ENCODE measurements at places on chromosomes 7 and 10.

GRCh38 chr7:114662002-114662677, 247.5 kb downstream of the FOXP2 start:
- DNase-seq, result no peak

DNA sequence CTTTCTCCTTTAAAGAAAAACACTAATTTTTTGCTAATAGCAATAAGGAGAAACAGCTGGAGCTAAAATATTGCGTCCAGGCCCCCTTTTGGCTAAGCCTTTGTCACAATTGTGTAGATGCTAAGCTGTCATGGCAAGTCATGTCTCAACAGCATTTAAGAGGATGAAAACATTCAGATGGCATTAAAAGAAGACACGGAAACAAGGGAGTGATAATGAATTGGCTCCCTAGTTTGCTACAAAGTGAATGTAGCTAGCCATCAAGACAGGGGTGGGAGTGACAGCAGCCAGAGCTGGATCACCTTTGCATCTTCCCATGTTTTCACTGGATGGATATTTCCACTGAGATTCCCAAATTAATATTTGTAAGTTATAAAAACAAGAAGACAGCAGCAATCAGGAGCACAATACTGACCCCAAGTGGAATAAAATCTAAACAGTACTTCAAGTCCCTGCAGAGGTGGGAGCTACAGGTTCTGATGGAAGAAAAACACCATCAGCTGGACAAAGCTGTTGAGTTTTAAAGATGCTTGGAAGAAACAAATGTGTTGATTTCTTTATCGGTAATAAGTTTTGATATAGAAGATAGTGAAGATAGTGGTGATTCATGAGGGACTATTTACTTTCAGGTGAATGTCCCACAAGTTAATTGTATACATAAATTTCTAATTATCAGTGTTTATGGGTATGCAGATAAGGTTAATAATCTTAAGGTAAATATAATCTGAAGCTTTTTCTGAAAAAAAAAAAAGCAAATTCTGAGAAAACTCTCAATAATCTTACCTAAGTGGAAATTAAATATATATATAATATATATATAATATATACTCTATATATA, 129.4 kb downstream of the SLC16A9 start:
- DNase-seq, result peak; percentile 23

DNA sequence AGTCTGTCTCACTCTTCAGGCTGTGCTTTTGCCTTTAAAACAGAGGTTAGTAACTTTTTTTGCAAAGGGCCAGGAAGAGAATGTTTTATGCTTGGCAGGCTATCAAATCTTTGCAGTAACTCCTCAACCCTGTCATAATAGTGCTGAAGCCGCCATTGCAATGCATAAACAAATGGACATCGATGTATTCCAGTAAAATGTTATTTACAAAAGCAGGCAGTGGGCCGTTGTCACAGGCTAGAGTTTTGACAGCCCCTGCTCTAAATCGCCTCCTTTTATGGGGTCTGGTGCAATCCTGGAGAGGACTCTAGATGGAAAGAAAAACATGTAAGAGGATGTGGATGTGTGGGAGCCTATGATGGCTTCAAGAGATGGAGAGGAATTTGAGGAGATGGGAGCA, 568.3 kb downstream of the TYW1 start:
- DNase-seq, result no peak

DNA sequence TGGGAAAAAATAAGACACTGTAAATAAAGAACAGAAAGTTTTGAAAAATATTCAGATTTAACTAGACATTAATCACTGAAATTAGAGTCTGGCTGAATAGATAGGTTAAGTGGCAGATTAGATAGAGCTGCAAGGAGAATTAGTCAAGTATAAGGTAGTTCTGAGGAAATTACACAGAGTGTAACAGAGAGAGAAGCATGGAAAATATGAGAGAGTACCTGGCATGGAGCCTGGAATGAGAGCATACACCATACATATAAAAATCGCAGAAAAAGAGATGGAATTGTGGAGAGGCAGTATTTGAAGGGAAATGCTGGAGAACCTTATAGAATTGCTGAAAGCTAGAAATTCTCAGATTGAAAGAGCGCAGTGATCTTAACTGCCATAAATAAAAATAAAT, 46.9 kb downstream of the ZNRF2 start:
- DNase-seq, result peak; percentile 32

- DNase-seq, result no peak
These were observed at the start of gene GRB10 for GRCh38 chr7:50782375-50783208. Gene GRB10 (minus strand): TSS chr7:50782896. CDS start chr7:50732322, 50,574 bp downstream.

DNA sequence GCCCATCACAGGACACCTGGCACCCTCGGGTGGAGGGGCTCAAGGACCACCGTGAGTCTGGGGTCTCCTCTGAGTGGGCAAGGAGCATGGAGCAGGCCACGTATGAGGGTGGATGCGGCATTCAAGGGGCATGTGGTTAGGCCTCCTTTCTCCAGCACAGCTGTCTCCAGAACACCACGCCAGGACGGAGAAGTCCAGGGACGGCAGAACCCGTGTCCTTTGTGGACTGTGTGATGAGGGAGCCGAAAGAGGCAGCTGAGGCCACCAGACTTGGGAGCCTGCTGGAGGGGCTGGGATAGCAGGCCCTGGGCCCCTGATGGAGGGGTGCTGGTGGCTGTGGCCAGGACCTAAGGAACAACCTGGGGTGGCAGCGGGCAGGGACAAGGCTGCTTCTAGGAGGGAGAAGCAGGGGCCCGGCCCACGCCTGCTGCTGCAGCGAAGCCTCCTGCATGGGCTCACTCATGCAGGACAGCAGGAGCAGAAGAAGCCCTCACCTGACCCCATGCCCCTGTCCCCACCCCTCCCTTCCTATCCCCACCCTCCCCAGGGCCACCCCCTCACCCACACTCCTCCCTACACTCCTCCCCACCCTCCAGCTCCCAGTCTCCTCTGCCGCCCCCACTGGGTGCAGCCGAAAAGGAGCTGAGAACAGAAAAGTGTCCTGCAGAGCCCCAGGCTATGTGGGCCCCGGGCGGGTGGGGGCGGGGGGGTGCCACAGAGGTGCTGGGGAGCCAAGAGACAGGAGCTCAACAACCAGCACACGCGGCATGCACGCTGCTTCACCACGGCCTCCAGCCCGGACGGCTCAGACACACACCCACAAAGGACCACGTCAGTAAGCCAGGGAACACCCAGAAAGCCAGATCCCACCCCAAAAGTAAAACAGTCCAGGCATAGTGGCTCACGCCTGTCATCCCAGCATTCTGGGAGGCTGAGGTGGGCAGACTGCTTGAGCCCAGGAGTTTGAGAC, 29.7 kb downstream of the ZFAND2A start:
- no peak for DNase-seq

- peak; percentile 94 for DNase-seq
These were observed 150.1 kb upstream of the TMEM72 start for GRCh38 chr10:44761076-44761475.

DNA sequence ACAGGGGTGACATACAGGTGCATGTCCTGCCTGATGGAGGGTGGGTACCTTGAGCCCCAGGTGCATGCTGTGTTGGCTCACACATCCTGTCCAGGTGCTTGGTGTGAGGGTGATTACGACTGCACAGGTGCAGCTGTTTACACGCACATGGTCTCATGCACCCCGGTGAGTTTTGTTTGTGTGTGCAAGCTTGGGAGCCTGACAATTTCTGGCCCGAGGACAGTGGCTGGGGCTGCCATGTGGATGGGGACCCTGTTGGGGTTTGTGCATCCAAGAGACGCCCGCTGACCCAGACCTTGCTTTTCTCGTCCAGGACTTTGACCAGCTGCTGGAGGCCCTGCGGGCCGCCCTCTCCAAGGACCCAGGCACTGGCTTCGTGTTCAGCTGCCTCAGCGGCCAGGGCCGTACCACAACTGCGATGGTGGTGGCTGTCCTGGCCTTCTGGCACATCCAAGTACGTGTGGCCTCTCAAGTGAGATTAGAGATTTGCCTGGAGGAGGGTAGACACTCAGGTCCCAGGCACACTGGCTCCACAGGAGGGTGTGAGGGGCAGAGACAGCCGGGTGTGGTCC, 61.7 kb downstream of the PRF1 start:
- no peak for DNase-seq

DNA sequence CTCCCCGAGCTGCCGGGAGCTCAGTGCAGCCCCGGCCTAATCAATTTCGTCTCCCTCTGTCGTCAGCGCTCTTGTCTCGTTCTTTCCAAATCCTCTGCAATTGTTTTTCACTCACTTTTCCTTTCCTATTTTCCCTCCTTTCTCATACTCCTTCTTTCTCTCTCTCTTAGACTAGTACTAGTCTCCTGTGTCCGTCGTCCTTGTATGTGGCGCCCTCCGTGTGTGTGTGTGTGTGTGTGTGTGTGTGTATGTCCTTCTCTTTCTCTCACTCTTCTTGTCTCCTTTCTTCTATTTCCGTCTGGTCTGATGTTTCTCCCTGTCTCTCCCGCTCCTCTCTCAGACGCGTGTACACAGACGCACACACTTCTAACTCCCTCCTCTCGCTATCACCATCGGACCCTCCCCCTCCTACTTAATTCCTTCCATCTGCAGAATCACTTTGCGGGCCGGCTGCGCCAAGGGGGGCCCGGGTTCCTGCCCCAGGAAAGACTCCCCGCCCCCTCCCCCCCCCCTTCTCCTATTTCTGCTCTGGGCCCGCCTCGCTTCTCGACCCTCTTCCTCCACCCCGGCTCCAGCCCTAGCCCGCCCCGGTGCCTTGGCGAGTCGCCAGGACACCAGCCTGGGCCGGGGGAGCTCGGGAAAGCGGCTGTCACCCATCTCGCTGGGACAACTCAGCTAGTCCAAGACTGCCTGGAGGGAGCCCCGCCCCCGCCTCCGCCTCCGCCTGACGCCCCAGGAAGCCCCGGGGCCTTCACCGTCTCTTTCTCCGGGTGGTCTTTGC, 743 bp upstream of the ZCCHC24 start:
- DNase-seq, result no peak

DNA sequence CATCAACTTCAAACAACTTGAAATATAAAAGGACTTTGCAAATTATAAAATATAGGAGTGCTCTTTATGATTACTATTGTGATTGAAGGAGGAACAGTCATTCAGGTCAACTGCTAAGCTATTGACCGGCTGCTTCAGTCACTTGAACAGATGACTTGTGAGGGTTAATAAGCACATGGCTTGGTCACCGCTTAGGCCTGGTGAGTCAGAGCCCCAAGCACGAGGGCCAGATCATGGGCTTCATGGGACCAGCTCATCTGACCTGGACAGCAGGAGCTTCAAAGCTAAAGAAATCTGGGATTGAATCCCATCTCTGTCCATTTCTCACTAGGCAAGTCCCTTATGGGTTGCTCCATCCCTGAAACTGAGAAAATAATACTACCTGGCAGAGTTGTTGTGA, 60.4 kb upstream of the ADO start:
- DNase-seq, result peak; percentile 55

DNA sequence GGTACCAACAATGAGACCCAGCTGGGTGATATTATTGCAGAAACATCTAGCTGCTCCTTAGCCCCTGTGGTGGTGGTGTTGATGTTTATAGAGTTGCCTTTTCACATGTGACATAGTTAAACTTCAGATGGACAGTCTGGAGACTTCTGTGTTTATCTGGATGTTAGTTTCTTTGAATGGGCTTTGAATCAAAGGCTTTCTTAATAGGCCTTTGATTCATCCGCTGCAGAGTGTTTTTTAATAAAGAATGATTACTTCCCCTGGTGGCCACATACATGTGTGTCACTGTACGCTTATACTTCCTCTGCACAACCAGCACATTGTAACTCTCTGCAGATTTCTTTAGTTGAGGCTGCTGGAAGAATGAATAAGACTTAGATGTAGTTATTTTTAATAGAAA, 221.0 kb downstream of the DYNC1I1 start:
- no peak for DNase-seq

DNA sequence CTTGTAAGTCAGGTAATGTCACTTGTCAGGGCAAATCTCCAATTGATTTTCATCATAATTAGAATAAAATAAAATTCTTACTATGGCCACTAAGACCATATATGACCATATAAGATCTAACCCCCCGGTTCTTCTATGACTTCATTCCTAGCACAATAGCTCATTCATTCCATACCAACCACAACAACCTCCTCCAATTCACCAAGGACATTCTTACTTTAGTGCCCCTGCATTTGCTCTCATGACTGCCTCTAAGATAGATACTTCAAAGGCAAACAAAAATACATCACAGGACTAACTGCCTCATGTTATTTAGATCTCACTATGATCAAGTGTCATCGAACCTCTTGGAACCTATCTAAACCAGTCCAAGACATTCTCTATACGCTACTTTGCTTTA, 90.8 kb downstream of the SNX13 start:
- peak; percentile 60 for DNase-seq

DNA sequence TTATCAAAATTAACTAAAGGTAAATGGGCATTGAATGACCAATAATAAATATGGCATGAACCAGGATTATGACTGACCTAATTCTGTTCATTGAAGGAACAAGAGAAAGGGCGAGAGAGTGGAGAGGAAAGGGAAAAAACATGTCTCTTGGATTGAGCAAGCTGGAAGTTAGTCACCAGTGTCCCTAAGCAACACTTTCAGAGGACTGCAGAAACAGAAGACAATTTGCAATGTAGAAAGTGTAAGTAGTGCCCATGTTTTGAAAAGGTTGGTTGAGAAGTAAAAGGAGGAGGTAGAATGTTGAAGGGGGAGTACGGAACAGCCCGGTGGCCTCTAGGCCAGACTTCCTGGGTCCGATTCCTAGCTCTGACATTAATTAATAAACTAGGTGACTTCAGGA, 94.6 kb downstream of the FAS start:
- peak; percentile 18 for DNase-seq

DNA sequence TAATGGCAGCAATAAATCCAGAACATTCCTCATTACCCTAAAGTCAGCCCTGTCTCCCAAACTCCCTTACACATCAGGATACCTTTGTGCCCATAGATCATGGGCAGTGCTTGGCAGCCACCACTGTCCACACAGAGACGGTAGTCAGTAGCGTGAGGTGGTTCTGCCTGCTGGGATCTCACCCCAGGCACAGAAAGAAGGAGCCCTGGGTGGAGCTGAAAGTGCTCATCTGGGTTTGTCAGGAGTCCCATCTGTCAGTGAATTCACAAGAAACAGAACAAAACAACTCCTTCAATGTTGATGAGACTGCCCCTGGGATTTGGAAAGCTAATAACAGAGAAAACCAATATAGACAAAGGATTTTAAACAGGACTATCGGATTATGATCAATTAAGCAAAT, 90.2 kb upstream of the PRSS58 start:
- DNase-seq, result no peak

DNA sequence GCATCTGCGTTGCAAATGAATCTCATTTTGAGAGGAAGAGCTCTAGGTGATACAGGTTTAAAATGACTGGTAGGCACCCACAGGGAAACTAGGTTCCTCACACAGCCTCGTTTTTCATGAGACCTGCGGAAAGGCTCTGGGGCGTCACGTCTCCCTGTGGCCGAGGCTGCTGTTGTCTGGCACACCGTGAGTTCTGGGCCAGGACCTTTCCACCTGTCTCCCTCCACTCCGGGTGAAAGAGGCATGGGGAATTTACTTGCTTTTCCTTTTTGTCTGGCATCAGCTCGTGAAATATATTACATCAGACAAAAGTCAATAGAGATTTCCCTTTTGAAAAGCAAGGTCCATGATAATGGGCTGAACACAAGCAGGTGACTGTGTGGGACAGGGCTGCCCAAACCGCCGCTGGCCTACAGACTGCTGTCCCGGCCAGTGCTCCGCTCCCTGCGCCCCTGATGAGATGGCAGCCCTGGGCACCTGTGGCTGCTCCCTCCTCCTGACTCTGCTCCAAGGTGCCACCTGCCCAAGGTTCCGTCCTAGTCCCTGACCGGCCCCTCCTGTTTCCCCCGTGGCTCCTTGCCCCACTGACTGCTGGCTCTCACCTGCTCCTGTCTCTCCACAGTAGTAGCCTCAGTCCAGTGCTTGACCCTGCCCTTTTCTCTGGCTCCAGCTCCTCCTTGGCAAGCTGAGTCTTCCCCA, 109.6 kb downstream of the NKX6-2 start:
- no peak for DNase-seq

Data from M059J (cell line).